ENCODE measurements at places on chromosomes 12 and 14.

DNA sequence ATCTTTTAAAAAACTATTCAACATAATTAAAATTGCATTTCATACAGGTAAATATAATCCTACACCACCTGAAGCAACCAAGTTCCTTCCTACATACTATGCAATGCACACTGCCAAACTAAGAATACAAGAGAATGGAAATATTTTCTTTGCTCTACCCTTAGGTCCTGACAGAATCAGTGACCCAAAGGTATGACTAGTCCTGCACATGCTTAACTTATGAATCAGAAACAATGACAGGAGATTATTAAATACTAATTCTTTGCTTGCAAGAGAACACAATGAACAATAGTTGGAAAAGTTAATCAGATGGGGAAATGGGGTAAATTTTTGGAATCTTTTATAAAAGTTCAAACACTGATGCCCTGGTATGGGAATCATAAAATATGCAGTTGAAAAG is 220.1 kb downstream of the SOX5 start:
- DNase-seq: no peak

GRCh38 chr12:67546746-67547145 is 101.8 kb upstream of the DYRK2 start:
- DNase-seq: no peak

DNA sequence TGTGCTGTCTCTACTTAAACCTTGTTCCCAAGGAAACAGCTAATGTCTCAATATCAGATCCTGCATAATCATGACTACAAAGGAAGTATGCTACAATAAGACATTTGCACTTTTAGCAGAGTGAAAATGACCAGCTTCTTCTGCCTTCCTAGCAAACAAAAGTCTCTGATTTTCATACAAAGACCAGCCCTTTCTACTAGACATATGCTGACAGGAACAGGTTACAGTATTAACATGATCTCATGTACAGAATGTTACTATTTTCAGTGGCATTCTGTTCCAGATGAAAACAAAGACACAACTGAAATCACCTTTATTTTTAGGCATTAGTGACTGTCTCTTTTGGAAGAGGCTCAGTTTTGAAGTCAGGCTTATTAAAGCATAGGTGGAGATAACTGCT is 228.6 kb downstream of the MED13L start:
- no peak for DNase-seq

GRCh38 chr14:30077946-30078345 is 150.3 kb upstream of the PRKD1 start:
- DNase-seq: no peak

DNA sequence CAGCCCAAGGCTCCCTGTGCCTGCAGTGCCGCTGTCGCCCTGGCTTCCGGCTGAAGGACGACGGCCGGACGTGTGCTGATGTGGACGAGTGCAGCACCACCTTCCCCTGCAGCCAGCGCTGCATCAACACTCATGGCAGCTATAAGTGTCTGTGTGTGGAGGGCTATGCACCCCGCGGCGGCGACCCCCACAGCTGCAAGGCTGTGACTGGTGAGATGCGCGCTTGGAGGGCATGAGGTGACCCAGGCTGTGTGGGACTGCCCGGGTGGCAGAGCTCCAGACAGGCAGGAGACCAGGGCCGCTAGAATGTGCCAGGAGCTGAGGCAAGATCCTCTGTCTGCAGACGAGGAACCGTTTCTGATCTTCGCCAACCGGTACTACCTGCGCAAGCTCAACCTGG is 19.6 kb upstream of the NXPH4 start:
- no peak for DNase-seq

- DNase-seq: no peak
These were observed 7.0 kb upstream of the MSI1 start for GRCh38 chr12:120376009-120376408.

DNA sequence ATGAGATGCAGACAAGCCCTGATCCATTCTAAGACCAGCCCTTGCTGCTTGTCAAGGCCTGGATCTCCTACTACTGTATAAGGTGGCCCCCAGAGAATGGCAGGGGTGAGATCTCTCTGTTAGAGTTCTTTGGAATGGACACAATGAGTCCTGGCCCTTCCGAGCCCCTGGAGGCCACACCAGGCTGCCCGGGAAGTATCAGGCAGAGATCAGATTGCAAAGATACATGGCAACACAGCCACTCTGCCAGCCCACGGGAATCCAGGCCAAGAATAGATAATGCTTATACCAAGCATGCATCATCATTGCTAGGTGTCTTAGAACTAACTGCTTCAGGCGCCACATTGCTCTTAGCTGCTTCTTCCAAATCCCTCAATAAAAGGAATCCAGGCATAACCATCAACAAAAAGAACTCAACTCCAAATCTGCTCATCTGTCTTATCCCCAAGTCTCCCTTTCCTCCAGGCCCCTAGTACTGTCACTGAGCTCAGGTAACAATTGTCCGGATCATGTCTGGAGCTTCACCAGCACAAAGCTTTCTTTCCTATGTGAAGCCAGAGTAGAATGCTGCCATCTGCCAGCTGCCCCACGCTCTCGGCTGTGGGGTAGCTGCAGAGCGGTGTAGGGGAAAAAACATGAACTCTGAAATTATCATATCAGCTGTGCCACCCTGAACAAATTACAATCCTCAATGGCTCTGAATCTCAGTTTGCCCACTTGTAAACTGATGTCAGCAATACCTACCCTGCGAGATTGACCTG is 5.5 kb upstream of the VASH1 start:
- no peak for DNase-seq

GRCh38 chr14:22536853-22537338 is 52.1 kb downstream of the DAD1 start:
- DNase-seq: peak; percentile 82

GRCh38 chr12:62711631-62712241 is 223.2 kb downstream of the PPM1H start:
- no peak for DNase-seq

- no peak for DNase-seq
These were observed 109.6 kb downstream of the EML5 start for GRCh38 chr14:88683119-88683518.

DNA sequence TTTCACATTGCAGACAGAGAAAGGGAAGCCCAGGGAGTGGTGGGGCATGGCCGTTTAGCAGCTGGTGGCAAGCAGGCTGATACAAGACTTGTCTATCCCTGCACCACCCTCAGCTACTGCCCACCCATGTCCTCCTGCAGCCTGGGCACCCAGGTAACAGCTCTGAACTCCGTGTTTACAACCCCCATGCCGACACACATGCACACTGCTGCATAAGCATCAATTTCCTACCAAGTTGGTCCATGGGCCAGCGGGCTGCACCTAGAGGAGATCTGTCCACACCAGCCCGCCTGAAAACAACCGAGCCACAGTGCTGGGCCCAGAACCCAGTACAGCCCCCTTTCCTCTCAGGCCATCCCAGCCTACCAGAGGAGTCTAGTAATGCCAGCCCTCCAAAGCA is 75.9 kb upstream of the C14orf180 start:
- DNase-seq: no peak

DNA sequence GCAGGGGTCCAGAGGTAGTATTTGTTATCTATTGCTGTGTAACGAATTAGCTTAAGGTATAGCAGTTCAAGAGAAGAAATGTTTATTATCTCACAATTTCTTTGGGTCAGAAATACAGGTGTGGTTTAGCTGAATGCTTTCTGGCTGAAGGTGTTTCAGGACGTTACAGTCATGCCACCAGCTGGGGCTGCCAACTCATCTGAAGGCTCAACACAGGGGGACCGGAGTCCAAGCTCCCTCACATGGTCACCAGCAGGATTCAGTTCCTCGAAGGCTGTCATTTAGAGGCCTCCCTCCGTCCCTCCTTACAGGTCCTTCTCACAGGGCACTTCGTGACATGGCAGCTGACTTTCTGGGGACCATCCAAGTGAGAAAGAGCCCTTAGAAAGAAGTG is 37.5 kb upstream of the SINHCAF start:
- DNase-seq: no peak

DNA sequence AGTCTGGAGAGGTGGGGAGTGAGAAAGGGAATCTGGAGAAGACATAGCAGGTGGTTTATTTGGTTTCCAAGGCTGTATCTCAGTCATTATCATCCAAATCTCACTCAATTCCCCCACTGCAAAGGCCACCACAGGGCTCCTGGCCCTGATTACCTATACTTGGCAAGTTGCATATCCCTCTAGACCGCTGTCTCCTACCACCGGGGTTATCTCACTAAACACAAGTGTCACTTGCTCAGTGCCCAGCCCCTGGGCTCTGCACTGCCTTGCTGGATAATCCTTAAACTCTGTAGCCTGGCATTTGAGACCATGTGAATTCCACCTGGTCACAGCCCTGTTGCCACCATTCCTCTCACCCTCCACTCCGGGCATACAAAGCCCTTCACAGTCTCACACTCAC is 119.0 kb downstream of the RTN1 start:
- DNase-seq: no peak

DNA sequence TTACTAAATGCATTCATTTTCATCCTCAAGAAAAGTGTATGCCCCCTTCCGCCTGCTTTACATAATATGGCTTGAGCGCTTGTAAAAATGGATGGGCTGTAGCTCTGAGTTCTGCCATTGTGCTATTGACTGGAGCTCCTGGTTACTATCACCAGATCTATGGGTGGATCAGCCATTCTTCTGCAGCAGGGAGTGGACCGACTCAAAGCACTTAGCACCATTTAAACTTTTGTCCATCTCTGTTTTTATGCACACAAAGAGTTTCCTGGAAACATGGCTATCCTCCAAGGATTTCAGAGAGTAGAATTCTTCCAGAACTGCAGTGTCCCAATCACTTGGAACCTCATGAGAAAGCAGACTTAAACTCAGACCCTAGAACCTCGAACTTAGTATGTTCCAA is 4.5 kb upstream of the NUMB start:
- DNase-seq: no peak

- no peak for DNase-seq
These were observed 352.5 kb upstream of the CCDC196 start for GRCh38 chr14:66133666-66134065.

All from effector CD4-positive, alpha-beta T cell (primary cell).